Colonic mucosa (tissue), 4 donors: ENCODE measurements at places on chromosomes 13 and 19. TPM values are rescaled to one million over a fixed set of nuclear protein-coding genes. Genes with fewer than 3 reads are reported as not detected.

GRCh38 chr13:94588541-94588940, 7.4 kb downstream of the TGDS start:
- DNase-seq = no peak

CLDND2 gene
- 2.9 TPM for total RNA-seq

- DNase-seq = no peak
These were observed 67.8 kb upstream of the RGCC start for GRCh38 chr13:41389580-41389979.

GRCh38 chr13:34416971-34417380, 525.1 kb upstream of the NBEA start:
- peak; percentile 24 for DNase-seq

GRCh38 chr19:30778961-30779715, 407.0 kb downstream of the ZNF536 start:
- DNase-seq = no peak

DNA sequence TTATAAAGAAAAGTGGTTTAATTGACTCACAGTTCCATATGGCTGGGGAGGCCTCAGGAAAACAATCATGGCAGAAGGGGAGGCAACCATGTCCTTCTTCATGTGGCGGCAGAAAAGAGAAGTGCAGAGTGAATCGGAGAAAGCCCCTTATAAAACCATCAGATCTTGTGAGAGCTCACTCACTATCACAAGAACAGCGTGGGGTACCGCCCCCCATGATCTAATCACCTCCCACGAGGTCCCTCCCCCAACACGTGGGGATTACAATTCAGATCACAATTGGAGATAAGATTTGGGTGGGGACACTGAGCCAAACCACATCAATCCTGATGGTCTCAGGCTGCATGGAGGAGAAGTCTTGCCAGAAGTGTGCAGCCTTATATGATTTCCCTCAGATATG, 26.0 kb downstream of the TM9SF2 start:
- DNase-seq = no peak

DNA sequence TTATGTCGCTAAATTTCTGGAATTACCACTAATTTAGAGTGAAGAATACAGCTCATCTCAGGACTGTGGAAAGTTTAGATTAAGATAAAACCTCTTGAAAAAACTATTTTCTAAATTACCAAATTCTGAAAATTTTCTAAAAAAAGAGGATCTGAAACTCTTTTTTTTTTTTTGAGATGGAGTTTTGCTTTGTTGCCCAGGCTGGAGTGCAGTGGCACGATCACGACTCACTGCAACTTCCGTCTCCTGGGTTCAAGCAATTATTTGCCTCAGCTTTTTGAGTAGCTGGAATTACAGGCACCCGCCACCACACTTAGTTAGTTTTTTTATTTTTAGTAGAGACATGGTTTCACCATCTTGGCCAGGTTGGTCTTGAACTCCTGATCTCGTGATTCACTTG, 16.6 kb upstream of the ZNF253 start:
- DNase-seq = no peak

SIN3B gene
- total RNA-seq = 19.8 TPM

GRCh38 chr13:36385489-36385888, 39.3 kb upstream of the SPART start:
- DNase-seq = no peak

GRCh38 chr13:102033386-102033785, 368.5 kb downstream of the FGF14 start:
- no peak for DNase-seq

- no peak for DNase-seq
These were observed 202.6 kb downstream of the ZIC5 start for GRCh38 chr13:99768986-99769385.

USPL1 gene
- total RNA-seq = 8.8 TPM

- peak; percentile 33 for DNase-seq
These were observed 927 bp downstream of the LPAR6 start for GRCh38 chr13:48411841-48412531.

- DNase-seq = no peak
These were observed 22.1 kb downstream of the ADPRHL1 start for GRCh38 chr13:113431171-113431570.

GRCh38 chr13:45384474-45385174, 33.5 kb downstream of the SLC25A30 start:
- no peak for DNase-seq

ZNF547 gene
- 1.2 TPM for total RNA-seq

DNA sequence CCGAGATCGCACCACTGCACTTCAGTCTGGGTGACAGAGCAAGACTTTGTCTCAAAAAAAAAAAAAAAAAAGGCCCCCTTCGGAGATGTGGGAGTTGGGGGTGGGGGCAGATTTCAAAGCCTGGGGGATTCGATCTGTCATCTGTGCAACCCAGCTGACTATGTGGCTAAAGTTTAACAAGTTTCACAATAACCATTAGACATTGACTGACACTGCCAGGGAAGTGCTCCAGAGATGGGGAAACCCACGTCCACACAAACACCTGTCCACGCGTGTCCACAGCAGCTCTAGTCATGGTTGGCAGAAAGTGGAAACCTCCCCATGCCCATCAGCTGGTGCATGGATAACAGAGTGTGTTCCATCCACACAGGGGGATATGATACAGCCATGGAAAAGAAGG, 37.6 kb upstream of the HOMER3 start:
- no peak for DNase-seq

GRCh38 chr13:46578590-46578975, 25.6 kb downstream of the LRCH1 start:
- no peak for DNase-seq

DNA sequence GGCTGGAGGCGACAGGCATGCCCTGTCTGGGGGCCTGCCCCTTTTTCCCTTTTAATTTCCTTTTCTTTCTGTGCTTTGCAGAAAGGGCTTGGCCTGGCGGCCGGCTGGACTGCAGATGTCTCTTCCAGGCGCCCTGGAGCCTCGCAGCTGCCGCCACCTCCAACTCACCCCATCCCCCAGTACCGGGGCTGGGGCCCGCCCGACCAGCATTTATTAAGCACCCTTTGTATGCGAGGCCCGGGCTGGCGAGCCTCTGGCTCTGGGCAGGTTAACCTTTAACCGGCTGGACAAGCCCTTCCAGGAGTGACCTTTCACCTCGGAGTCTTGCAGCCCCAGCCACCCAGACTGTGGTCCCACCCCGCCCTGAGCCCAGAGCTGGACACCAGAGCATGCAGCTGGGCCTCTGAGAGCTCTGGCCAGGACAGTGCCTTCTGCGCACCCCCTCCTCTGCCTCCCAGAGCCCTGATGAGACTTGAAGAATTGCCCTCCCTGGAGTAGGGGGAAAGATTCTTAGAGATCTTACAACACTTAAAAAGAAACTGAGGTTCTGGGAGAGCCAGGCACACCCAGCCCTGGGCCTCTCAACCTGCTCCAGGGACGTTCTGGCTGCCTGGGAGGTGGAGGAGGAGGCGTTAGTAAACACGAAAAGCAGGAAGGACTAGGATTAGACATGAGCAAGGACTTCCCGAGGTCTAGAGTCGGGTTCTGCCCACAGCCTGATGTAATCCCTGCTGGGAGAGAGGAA, 1.1 kb upstream of the NR2F6 start:
- peak; percentile 81 for DNase-seq

DNA sequence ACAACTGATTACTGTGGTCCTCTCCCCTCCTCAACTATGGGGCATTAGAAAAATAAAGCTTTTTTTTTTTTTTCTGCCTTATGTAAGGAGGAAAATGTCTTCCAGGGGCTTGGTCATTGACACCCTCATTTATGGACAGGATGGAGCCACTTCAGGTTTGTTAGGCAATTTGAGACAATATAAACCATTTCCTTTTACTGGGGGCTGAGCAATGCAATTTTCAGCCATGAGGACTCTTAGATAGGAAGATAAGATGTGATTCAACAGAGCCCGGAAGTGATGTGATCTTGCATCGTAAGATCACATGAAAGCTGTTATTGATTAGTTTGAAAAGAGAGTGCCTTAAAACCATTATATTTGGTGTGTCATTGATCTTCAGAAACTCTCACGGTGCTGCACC, 210.8 kb downstream of the OXGR1 start:
- DNase-seq = no peak

ZNF607 gene
- total RNA-seq = 4.9 TPM

ALG5 gene
- total RNA-seq = 37.2 TPM
